ENCODE measurements at places on chromosomes 12 and 14.

DNA sequence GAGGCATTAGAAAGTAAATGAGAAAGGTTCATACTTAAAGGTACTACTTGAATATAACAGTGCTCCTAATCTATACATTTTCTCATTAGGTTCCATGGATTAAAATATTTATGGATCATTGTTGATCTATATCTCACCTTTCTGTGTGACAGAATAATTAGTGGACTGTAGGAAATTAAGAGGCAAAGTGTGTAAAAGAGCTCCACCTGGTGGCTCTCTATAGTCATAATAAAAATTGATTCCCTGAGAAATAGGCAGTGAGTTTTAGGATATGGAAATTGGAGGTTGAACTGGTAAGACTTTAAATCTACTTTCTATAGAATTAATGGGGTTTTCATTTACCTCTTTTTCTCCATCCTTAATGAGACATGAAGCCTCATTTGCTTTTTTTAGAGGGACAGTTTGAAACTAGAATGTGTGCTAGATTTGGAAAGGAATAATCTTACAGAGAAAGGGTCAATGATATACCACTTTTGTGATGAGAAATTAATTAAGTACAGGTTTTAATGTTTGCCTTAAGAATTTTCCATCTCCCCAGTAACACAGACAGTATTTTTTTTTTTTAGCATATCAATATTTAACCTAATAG, 11.8 kb upstream of the DERA start:
- peak; percentile 61 for DNase-seq

- no peak for DNase-seq
Measured at GRCh38 chr12:332581-333205, 56.4 kb downstream of the KDM5A start.

DNA sequence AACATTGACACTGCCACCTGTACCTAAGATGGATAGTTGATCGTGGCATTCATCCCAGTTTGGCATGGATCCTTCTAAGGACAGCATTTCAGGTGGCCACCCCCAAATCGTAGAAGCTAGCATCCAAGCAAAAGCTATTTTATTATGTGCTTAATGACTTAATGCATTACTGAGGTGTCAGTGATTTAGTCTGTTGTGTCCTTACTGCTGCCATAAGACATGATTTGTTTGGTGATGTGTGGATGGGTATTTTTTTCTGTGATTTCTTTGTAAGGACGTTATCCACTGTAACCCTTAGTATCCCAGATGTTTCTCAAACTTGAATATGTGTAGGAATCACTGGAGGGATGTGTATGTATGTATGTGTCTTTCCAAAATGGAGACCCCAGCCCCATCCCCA, 81.2 kb upstream of the EVL start:
- DNase-seq = no peak

DNA sequence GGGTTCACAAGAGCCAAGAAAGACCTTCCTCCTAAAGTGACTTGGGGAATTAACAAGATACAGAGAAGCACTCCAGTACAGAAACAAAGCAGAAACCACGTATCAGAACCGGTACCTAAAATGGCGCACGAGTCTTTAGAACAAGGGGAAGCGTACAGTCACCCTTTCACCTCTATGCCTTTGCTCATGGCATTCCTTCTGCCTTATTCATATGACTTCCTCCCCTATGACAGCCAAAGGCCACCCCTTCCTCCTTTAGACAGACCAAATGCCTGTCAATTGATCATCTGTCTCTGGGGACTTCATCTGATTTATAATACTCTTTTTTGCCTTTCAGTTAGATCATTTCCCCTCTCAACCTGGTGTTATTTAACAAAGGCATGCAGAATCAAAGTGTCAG, 89.5 kb upstream of the OSBPL8 start:
- no peak for DNase-seq

- DNase-seq = peak; percentile 81
Measured at GRCh38 chr12:45670346-45671065, 59.0 kb upstream of the ARID2 start.

- DNase-seq = no peak
Measured at GRCh38 chr12:109910254-109910968, 10.3 kb downstream of the TCHP start.

- DNase-seq = no peak
Measured at GRCh38 chr12:6072302-6072752, 52.1 kb downstream of the VWF start.

DNA sequence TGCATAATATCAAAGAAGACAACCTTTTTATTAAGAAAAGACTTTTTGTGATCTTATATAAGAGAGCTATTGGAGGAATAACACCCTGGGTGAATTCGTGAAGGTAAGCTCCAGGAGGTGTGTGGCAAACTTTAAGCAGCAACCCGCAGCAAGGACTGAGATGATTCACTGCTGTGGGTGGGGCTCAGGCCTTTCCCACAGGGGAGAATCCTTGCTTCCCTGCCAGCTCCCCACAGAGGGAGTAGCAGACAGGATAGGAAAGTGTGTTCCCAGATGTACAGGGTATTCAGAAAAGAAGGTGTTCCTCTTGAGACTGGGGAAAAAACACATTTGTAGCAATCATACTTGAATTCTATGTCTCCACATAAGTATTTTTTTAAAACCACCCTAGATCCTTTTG, 9.2 kb downstream of the NDUFA12 start:
- no peak for DNase-seq

GRCh38 chr12:6783828-6784227, 5.5 kb upstream of the CD4 start:
- DNase-seq = no peak

GRCh38 chr14:63297372-63298063, 21.2 kb downstream of the GPHB5 start:
- DNase-seq = no peak

DNA sequence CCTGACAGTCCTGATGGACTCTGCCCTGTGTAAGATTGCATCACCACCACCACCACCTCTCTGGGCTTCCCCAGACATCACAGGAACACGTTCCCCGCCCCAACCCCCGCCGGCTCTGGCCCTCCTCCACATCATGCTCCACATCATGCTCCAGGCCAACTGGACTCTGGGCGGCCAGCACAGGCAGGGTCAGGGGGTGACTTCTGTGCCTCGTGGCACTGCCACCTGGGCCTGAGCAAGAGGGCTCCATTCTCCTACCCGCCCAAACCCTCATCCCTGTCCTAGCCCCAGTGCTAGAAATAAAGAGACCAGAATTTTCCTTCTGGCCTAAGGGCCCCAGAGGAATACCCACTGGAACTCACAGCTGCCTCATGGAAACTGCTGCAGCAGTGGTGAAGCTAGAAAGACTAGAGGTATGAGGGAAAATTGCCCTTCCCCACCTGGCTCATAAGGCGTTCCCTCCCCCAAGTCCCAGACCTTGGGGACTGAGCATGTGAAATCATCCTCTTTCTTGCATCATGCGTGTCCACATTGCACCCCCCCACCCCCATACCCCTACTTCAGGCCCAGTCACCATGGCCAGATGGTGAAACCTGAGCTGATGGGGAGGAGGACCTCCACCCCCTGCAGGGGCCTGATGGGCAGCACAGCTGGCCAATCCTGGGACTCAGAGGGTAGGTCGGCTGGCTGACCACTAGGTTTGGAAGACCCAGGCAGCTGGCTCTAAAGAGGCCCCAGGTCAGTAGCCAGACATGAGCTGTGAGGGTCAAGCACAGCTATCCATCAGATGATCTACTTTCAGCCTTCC, at the start of gene INHBE:
INHBE (plus strand) TSS at position 742 of the 808 bp plus-strand sequence. CDS start 230 bp downstream, outside the sequence.
- no peak for DNase-seq

- DNase-seq = no peak
Measured at GRCh38 chr12:117695956-117696355, 272.8 kb downstream of the KSR2 start.

DNA sequence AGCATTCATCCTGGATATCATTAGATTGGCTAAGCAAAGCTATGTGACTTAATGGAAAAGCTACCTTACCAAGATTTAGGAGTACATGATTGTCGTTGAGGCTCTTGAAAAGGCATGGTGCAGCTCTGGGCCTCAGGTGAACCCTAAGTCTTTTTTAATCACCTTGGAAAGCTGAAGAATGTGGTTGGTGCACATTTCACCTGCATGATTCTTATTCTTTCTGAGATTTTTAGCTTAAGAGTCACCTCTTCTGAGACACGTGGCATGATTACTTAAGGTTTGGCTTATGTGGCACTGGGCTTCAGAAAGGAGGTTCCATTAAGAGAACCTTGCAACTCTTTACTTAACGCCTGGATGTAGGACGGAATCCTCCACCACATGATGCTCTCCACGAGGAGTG, 498.5 kb downstream of the TMEM117 start:
- no peak for DNase-seq

GRCh38 chr14:90608929-90609341, 207.3 kb downstream of the TTC7B start:
- DNase-seq = no peak

DNA sequence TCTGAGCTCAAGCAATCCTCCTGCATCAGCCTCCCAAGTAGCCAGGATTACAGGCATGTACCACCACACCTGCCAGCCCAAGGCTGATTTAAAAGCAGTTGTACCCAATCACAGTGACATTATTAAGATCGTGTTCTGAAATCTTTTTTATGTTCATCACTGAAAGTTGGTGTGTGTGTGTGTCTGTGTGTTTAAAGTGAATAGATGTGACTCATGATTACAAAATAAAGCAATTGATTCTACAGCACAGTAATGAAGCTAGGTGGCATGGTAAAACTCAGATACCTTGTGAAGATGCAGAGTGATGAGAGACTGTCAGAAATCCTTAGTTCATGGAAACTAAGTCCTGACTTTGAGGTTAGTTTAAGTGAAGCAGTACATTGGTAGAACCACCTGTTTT, 74.2 kb upstream of the ATP2B1 start:
- no peak for DNase-seq

- no peak for DNase-seq
Measured at GRCh38 chr14:38208618-38209562, 1.2 kb downstream of the SSTR1 start.

DNA sequence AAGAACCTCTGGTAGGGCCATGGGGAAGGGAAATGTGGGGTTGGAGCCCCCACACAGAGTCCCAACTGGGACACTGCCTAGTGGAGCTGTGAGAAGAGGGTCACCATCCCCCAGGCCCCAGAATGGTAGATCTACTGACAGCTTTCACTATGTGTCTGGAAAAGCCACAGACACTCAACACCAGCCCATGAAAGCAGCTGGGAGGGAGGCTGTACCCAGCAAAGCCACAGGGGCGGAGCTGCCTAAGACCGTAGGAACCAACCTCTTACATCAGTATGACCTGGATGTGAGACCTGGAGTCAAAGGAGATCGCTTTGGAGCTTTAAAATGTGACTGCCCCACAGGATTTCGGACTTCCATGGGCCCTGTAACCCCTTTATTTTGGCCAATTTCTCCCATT, 97.8 kb downstream of the HMGA2 start:
- no peak for DNase-seq

GRCh38 chr12:54045401-54045800, 8.2 kb upstream of the HOXC4 start:
- no peak for DNase-seq

DNA sequence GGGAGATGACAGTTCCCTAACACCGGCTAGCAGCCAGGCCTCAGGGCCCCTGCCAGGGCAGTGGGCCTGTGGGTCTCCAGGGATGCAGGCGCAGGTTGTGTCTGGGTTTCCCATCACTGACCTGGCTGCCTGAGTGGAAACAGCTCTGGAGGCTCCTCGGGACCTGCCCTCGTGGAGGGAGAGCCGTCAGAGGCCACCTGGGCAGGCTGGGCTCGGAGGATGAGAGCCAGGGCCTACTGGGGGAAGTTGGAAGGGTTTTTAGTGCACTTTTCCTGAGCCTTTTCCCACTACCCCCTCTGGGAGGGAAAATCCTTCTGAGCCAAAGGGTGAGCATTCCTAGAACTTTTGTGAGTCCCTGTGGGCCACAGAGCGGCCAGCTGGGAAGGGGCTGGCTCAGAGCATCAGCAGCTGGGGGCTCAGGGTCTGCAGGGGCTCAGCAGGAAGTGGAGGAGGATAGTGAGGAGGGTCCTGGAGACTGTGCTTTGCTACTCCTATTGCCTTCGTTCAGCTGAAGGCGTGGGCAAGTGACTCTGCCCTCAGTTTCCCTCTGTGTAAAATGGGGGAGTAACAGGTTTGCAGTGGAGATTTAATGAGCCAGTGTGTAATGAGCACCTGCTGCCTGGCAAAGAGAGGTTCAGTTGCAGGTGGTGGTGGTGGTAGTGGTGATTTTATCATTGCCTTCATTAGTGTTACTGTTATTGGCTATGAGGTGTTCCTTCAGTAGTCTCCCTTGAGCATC, 1.8 kb downstream of the SH2B3 start:
- DNase-seq = no peak

GRCh38 chr12:11895421-11896078, 175.2 kb upstream of the BCL2L14 start:
- DNase-seq = no peak

- DNase-seq = no peak
Measured at GRCh38 chr14:35506927-35507326, 27.0 kb upstream of the INSM2 start.

DNA sequence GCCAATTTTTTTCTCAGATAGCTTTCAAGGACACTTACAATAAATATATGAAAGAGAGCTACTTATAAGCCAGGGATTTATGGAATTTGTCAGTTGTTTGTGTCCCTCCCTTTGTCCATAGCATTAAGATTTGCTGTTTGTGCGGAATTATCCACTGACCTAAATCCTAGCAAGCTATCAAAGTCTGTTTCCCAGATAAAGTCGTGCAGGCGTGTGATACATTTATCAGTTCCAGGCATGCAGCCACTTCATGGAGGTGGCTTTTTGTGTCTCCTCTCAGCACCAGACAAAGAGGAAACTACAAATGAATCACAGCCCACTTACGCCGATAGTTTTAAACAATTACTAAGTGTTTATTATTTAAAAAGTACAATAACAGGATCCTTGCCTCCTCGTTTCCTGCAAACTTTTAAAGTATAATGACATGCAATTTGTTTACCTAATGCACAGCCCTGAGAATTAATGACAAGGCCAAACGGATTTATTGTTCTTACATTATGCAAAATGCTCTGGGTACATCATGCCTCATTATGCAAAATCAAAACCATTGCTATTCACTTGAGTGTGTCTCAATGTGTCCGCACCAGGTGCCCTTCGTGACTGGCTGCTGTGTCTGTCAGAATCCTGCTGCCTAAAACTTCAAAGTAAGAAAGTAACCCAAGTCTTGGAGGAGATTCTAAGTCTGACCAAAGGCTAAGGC, 423.2 kb downstream of the GLT1D1 start:
- no peak for DNase-seq

- no peak for DNase-seq
Measured at GRCh38 chr14:91365552-91365951, 52.1 kb downstream of the CCDC88C start.

GRCh38 chr12:42372154-42372791, 46.3 kb downstream of the PPHLN1 start:
- peak; percentile 78 for DNase-seq

DNA sequence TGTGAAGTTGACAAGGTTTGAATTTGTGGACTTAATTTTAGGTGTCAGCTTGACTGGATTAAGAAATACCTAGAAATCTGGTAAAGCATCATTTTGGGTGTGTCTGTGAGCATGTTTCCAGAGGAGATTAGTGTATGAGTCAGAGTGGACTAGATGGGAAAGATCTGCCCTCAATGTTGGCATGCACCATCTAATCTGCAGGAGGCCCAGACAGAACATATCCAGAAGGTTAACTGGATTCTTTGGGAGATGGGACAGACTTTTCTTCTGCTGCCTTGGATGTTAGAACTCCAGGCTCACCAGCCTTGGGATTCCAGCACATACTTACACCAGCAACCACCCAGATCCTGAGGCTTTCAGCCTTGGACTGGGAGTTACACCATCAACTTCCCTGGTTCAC, 14.1 kb downstream of the SGPP1 start:
- peak; percentile 88 for DNase-seq
